ENCODE measurements at places on chromosomes 7 and 10. TPM values are rescaled to one million over a fixed set of nuclear protein-coding genes. Genes with fewer than 3 reads are reported as not detected.
A peak's percentile ranks its signal among the peaks of the same experiment; 100 is the strongest.

The NEUROG3 gene
- not detected for total RNA-seq

The ARHGEF35 gene
- not detected for total RNA-seq

The MYO3A gene
- total RNA-seq = not detected

The GPER1 gene
- total RNA-seq = not detected

The INHBA gene
- 1.2 TPM for total RNA-seq

The SEPHS1 gene
- 37.8 TPM for total RNA-seq

DNA sequence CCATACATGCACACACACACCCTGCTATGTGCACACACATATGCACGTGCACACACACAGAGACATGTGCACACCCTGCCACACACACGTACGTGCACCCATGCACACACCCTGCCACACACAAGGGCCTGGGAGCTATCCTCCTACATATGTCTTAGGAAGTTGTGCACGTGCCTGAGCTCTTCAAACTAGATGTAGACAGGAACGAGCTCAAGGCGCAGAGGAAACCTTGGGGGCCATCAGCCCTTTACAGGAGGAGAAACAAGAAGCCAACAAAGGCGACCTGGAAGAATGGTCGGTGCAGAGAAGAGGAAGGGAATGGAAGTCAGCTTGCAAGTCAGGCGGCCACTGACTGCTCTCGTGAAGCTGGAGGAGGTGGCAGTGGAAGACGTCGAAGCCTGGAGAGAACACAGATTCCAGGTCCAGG lies 58.7 kb downstream of the AOC1 start:
- no peak overlapping the region for H3K27ac ChIP-seq
- H3K4me3 ChIP-seq = no peak overlapping the region
- peaks cover 10% of the 10 kb centered on the region for H3K4me1 ChIP-seq
- no peaks in the 10 kb centered on the region for H3K36me3 ChIP-seq

DNA sequence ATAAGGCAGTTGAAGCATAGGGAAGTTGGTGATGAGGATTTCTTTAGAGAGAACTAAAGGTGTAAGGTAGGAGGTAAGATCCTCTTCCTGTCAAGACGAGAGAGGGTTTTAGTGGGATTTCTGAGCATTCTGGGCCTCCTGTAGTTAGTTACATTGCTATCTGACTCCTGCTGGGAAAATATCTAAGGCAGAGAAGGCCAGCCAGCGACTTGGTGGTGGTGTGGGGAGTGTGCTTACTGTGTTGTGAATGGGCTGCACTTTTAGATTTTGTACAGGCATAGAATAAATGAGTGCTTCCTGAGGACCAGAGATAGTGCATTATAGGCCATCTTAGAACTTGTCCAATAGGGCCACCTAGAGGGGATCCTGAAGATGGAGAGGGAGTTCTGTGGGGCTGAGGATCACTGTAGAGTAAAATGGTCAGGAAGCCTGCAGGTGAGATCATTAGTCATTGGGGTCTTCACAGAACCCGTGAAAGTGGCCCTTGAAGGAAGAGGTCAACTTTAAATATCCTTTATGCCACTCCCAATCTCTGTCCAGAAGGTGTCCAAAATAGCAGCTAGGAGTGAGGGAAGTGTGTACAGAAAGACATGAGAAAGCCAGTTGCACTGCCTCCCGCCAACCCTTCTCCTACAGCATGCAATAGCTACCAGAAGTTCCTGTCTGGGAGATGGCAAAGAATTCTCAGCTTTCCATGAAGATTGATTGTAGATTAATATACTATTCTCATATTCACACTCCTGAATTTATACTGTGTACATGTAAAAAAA lies 266.6 kb downstream of the POLR1F start:
- no peak overlapping the region for H3K27ac ChIP-seq
- no peaks in the 10 kb centered on the region for H3K27me3 ChIP-seq
- no peak overlapping the region for H3K4me3 ChIP-seq
- no peaks in the 10 kb centered on the region for H3K36me3 ChIP-seq

DNA sequence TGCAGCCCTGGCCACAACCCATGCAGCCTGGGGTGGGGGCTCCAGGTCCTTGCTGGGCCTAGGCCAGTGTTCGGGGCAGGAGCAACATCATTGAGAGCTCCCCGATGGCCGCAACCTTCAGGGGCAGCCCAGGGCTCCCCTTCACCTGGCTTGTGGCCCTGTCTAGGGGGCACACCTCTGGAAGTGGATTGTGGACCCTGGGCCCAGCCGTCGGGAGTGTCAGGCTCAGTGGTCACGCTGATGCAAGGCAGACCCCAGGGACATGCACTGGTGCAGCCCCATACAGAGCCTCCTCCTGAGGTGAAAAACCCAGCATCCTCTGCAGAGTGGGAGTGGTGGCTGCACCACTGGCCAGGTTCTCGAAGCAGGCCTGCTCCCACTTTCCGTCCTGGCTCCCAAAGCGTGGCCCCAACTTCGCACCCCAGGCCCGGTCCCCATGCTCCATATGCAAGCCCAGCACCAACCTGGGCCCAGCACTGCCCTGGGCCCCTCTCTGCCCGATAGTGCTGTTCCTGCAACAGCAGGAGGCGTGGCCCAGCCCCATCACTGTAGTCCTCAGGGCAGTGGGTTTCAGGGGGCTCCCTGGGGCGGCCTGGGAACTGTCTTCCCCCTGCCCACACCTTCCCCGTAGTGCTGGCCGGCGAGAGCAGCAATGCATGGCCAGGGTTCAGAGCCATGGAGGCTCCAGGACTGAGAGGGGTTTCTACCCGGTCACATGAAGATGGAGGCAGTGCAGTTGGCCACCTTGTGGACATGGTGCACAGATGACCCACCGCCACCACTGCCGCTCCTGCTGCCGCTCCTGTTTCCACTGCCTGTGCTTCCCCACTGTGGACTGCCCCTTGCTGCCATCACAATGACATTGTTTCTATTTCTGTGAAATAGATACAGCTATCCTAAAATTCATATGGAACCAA lies 303.9 kb upstream of the NRG3 start:
- H3K27me3 ChIP-seq = no peaks in the 10 kb centered on the region
- no peaks in the 10 kb centered on the region for H3K36me3 ChIP-seq

DNA sequence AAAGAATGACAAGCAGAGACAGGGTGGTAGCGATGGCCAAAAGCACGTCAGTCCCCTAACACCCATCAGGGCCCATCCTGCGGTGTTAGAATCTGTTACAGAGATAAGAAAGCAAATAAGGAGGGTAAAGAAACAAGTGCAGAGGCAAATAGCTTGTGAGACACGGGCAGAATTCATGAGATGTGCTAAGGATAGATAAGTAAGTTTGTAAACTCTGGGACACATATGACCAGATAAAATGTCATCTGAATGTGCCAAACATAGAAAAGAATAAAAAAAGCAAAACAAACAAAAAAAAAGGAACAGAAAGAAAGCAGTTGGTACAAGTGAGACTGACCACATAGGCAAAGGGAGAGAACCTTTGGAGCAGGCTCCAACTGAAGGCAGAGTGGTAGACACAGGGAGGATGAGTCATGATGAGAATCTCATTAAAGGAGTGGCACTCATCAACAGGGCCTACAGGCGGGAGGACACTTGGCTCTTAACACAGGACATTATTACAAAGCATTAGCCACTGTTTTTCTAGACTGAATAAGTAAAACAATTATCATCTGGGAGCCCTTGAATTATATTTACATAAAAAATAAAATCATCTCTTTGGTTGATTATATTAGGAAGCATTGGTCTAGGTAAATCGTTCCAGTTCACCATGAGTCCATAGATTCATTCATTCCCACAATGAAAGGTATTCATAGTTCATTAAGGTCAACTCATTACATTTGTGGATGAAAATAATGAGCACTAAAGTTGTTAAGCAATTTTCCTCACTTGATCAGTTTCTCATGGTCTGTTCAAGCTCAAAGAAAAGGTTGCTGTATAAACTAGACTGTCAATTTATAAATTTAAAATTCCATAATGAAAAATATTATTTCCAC lies 21.5 kb upstream of the EPHB6 start:
- DNase-seq = no peak
- H3K27ac ChIP-seq = no peak overlapping the region
- H3K4me1 ChIP-seq = peaks cover 6% of the 10 kb centered on the region
- peaks cover 7% of the 10 kb centered on the region for H3K27me3 ChIP-seq

DNA sequence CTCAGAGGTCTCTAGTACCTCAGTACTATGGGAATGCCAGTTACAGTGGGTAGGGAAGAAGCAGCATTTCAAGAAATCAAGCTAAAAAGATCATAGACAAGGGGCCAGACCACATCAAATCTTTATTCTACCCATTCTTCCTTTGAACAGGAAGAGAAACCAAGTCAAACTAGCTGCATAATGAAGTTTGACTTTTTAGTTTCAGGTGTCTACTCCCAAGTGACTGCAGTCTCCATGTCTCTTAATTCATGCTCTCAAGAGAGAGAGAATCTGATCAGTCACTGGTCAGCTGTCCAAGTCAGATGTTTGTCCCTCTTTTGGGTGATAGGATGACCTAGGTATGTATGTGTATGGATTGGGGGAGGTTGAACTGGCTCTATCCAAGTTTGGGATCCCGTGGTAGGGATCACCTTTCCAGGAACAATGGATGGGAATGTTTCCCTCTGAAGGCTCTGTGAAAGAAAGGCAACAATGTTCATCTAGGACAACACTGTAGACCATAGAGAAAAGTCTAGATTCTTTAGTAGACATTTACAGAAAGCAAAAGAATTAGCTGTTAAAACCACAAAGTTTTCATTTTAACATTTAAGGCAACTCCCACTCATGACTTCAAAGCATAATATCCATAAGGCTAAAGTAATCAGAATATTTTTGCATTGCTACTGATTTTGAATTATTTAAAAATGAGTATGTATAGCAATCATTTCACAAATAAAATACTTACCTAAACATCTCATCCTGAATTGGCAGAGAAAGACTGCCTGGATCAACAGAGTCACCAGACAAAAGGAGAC lies 30.1 kb upstream of the PRTFDC1 start:
- H3K4me1 ChIP-seq = no peaks in the 10 kb centered on the region
- H3K4me3 ChIP-seq = no peak overlapping the region
- no peak overlapping the region for H3K27ac ChIP-seq
- H3K27me3 ChIP-seq = no peaks in the 10 kb centered on the region
- no peak for DNase-seq
- no peaks in the 10 kb centered on the region for H3K36me3 ChIP-seq

DNA sequence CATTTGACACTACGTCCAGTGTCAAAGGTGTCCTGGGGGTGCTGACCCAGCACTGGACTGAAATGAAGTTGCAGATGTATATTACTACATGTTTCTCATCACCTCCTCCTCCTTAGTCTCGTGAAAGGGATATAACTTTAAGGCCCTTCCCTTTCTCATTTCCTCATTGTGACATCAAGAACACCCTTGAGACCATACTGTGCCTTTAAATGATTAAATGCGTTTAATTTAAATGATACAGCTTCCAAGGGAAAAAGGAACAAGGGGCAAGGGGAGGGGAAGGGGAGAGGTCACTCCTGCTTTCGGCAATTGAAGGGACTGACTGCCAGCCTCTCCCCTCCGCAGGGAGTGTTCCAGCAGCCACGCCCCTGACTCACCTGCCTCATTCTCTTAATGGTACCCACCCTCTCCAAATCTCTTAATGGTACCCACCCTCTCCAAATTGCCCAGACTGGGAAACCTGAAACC lies 80.5 kb upstream of the KMT2E start:
- no peaks in the 10 kb centered on the region for H3K27me3 ChIP-seq
- no peaks in the 10 kb centered on the region for H3K4me1 ChIP-seq
- DNase-seq = no peak
- H3K36me3 ChIP-seq = no peaks in the 10 kb centered on the region
- no peak overlapping the region for H3K4me3 ChIP-seq
- H3K27ac ChIP-seq = no peak overlapping the region

- H3K27me3 ChIP-seq = no peaks in the 10 kb centered on the region
- peak within 1 kb of the TSS; percentile 87 for H3K4me3 ChIP-seq
- peaks cover 14% of the 10 kb centered on the region for H3K4me1 ChIP-seq
- no peaks in the 10 kb centered on the region for H3K36me3 ChIP-seq
- H3K27ac ChIP-seq = peak within 1 kb of the TSS; percentile 86
Observed at GRCh38 chr7:152675759-152676636, at the start of gene XRCC2. Gene XRCC2 (minus strand): TSS chr7:152676141. CDS start chr7:152676079, 62 bp downstream.

- no peak for DNase-seq
- no peak overlapping the region for H3K27ac ChIP-seq
- peaks cover 18% of the 10 kb centered on the region for H3K4me1 ChIP-seq
- H3K36me3 ChIP-seq = no peaks in the 10 kb centered on the region
Observed at GRCh38 chr10:97451605-97452004, 5.6 kb downstream of the ZDHHC16 start.

GRCh38 chr10:62036186-62037081 lies 134.9 kb downstream of the ARID5B start:
- peaks cover 49% of the 10 kb centered on the region for H3K4me1 ChIP-seq
- H3K36me3 ChIP-seq = no peaks in the 10 kb centered on the region
- peak overlapping the region; percentile 92 for H3K27ac ChIP-seq
- no peak for DNase-seq
- no peak overlapping the region for H3K4me3 ChIP-seq

- no peaks in the 10 kb centered on the region for H3K36me3 ChIP-seq
- H3K4me3 ChIP-seq = no peak overlapping the region
- no peaks in the 10 kb centered on the region for H3K27me3 ChIP-seq
- DNase-seq = no peak
- H3K27ac ChIP-seq = no peak overlapping the region
- no peaks in the 10 kb centered on the region for H3K4me1 ChIP-seq
Observed at GRCh38 chr10:104081998-104082397, 3.7 kb downstream of the COL17A1 start.

- no peaks in the 10 kb centered on the region for H3K36me3 ChIP-seq
- H3K4me1 ChIP-seq = no peaks in the 10 kb centered on the region
- H3K4me3 ChIP-seq = no peak overlapping the region
- DNase-seq = no peak
- no peaks in the 10 kb centered on the region for H3K27me3 ChIP-seq
Observed at GRCh38 chr7:128812514-128813168, 17.6 kb upstream of the FLNC start.

- H3K4me1 ChIP-seq = peaks cover 8% of the 10 kb centered on the region
- H3K27ac ChIP-seq = peak overlapping the region; percentile 89
- H3K36me3 ChIP-seq = peaks cover 7% of the 10 kb centered on the region
- DNase-seq = no peak
- H3K4me3 ChIP-seq = peak overlapping the region; percentile 97
- peaks cover 13% of the 10 kb centered on the region for H3K27me3 ChIP-seq
Observed at GRCh38 chr10:22252224-22252800, 34.5 kb upstream of the EBLN1 start.

DNA sequence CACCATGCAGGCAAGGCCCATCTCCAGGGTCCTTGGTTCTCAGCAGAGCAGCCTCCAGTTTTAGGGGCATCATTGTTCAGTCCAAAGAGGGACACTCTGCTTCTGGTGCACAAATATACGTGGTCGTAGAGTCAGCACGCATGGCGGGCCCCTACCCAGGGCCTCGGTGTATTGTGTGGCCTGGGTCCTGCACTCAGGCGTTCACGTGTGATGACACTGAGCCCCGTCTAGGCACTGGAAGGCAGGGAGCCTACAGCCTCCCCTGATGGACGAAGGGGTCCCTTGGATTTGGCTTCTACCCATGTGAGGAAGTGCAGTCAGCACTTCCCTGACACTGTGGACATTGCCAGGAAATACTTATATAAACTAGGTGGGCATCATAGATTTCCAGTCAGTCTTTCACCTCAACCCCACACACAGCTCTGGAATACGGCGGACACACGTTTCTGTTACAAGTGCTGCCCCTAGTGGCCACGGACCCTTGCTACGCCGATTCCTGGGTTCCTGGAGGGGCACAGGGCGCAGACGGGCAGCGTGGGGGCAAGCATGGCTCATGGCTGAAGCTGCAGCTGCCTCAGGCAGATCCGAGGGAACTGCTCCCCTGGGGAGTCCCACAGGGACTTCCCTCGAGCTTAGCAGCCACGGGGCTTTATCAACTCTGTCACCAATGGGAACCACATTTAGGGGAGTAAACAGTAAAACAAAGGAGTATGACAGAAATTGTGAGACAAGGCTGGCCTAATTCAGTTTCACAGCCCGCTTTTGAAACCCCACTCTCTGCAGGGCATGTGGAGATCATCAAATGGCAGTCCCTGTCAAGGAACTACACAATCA lies 25.4 kb downstream of the AIFM2 start:
- H3K27ac ChIP-seq = peak overlapping the region; percentile 39
- no peak for DNase-seq
- H3K4me3 ChIP-seq = no peak overlapping the region

Measured in natural killer cell treated with Interleukin-12 subunit alpha and Interleukin-12 subunit beta and Interleukin-15 and Interleukin-18, amount 100 ng/mL, for 72 hours (primary cell).